ENCODE measurements at places on chromosomes 6 and 20.

GRCh38 chr6:158648682-158649131 is 1.1 kb upstream of the SYTL3 start:
- peak; percentile 97 for DNase-seq

GRCh38 chr6:155349129-155349528 is 34.8 kb upstream of the TFB1M start:
- DNase-seq: peak; percentile 37

- DNase-seq: no peak
Measured at GRCh38 chr20:33653900-33654596, 8.1 kb upstream of the C20orf144 start.

GRCh38 chr6:28996844-28997510 is 8.1 kb downstream of the ZNF311 start:
- peak; percentile 42 for DNase-seq

DNA sequence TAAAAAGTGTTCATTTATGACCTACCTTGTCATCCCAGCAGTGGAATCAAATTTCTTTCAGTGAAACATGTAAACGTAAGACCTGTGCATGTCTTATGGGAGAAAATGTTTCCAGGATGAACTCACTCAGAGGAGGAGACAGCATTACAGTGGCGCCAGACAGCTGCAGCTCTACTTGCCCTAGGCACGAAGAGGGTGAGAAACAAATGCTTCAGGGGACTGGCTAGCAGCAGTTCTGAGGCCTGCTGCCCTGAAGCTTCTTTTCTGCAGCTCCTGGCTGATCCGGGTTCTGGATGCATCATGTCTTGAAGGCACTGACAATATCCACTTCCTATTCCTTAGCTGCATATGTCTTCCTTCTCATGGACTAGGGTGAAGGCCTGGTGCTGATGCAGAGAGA is 120.2 kb downstream of the QRSL1 start:
- DNase-seq: no peak

DNA sequence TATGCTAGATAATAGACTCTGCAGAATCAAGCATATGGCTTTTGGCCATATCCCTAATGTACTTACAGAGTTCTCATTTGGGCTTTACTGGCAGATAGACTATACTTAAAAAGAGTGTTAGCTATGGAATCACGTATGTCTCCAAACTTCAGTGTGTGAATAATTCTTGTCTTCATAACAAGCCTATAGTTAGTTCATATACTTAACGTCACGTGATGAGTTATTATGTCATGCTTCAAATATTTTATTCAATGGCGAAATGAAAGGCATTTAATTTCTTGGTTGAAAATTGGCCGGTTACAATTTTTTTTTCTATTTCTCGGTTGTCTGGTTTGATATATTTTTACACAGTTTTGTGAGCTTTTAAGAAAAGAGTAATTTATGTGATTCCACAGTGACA is 62.7 kb downstream of the MEI4 start:
- DNase-seq: no peak

DNA sequence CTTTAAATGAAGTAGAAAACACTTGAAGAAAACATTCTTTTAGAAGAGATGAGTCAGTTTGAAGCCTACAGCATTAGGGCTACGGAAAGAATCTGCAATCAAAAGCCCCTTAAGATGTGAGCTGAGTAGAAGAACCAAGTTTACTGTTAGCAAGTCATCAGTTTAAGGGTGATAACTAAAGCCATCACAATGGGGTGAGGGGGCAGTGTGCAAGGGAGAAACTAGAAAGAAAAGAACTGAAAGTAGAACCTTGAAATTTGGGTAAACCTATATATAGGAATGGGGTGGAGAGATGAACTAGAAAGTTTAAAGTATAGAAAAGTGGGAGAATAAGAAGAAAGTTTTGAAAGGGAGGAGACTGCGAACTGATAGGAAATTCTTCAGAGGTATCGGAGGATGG is 212.9 kb downstream of the COL19A1 start:
- DNase-seq: no peak

- DNase-seq: no peak
Measured at GRCh38 chr20:24823989-24824693, 124.9 kb upstream of the CST7 start.

DNA sequence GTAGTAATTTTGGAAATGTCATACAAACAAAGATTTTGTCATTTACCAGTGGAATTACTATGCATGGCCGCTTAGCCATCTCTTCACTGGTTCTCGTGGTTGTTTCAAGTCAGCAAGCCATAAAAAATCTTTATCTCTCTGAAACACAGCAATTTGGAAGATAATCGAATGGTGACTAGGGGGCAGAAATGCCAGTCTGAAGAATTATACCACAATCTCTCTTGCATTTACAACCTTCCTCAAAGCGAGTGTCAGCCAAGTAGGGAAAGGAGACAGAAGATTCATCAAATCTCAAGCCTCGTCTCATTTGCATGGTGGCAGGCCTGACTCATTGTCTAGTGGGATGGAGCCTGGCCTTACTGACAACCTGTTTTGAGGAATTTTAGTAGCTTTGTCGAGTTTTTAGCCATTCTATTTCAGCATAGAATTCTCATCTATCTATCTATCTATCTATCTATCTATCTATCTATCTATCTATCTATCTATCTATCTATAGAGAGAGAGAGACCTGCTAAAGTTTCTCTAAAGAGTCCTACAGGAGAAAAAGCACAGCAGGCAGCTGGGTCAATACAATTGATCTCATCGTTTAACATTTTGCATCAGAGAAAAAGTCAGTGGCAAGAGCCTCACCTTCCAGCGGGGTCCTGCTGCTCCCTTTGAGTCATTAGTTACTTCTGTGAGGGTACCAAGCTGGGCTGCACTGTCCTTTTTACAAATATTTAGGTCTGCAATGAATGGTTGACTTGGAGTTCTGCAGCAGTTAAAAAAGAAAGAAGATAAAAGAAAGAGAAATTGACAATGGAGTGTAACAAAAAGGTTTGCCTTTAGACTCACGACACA is 572.8 kb downstream of the TFAP2A start:
- no peak for DNase-seq

GRCh38 chr6:19838442-19839236 is 1.5 kb downstream of the ID4 start:
- no peak for DNase-seq

DNA sequence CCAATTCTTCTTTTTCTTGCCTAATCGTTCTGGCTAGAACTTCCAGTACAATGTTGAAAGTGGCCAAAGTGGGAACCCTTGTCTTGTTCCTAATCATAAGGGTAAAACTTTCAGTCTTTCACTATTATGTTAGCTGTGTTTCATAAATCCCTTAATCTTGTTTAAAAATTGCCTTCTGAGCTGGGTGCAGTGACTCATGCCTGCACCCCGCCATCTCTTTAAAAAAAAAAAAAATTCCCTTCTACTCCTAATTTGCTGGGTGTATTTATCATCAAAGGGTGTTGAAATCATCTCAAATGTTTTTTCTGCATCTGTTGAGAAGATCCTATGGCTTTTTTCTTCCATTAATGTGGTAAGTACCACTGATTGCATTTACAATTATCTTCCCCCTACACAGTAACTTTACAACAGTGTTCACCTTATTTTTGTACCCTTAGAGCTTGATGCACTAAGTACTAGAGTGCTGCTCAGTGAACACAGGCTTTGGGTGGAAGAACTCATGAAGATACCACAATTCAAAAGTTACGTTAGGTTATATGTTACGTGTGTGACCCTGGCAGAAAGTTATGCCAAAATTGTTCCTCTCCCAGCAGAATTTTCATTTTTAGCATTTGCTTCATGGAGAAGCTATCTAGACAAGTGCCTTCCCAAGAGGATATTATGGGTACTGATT is 9.7 kb downstream of the SNRPB start:
- peak; percentile 55 for DNase-seq

DNA sequence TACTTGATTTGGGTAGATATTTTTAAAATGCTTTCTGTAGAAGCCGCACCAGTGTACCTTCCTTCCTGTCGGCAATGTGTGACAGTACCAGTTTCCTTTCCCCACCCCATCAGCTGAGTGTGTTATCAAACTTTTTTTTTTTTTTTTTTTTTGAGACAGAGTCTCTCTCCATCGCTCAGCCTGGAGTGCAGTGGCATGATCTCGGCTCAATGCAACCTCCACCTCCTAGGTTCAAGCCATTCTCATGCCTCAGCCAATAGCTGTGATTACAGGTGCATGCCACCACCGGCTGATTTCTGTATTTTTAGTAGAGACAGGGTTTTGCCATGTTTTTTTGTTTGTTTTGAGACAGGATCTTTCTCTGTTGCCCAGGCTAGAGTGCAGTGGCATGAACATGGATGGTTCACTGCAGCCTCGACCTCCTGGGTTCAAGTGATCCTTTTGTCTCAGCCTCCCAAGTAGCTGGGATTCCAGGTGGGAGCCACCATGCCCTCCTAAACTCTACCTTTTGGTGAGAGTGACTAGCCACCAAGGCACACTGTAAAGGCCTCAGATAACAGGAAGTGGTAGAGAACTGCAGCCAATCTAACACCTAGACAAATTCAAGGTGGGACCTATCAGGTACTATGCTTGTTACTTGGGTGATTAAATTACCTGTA is 26.5 kb upstream of the ZBTB22 start:
- no peak for DNase-seq

DNA sequence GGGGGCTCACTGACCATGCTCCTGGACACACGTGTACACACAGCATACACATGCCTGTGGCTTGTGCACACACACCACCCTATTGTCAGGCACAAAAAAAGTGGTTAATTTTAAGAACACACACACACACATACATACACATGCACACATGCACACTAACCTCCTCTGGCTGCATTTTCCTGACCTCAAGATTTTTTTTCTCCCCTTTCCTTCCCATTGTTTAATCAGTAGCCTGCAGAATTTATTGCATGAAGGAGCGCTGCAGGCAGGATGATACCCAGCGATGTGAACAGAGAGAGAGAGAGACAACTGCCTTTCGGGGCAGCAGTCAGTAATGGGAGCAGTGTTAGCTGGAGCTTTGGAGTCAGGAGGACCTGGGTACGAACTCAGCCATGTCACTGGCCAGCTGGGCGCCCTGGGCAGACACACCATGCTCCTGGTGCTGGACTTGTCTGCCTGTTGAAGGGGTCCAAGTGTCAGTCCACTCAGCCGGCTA is 990 bp upstream of the TRAF3IP2 start:
- DNase-seq: no peak

GRCh38 chr6:20583444-20583800 is 49.2 kb downstream of the CDKAL1 start:
- no peak for DNase-seq

GRCh38 chr6:151265282-151265681 is 25.5 kb downstream of the AKAP12 start:
- no peak for DNase-seq

DNA sequence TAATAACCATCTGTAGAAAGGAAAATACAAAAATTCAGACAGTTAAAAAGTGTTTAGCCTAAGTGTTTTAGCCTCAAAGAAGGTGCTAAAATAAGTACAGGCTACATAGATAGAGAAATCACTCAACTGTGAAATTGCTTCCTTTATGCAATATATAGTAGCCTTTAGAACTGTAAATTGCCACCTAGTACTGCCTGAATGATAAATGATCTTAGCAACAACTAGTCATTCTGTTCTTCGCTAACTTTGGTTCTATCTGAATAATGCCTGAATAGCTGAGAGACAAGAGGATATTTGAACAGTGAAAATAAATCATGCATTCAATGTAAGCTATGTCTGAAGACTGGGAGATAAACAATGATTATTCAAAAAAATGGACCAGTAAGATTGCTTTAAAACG is 603.3 kb upstream of the PTCHD4 start:
- no peak for DNase-seq

DNA sequence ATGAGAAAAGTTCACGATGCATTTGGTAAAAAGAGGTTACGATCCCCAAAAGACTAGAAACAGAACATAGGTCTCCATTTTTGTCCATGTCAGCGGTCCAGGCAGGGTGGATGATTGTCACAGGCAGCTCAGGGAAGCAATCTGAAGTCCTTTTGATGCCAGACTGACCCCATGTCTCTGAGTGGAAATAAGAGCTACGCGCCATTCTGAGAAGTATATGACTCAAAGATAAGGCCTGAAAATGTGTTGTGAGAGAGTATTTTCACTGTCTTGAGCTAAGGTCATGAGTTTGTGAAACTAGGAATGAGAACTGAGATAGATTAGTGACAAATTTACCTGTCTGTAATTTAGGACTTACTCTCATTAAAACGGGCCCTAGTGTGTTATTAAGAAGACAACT is 69.5 kb downstream of the LYRM4 start:
- no peak for DNase-seq

- no peak for DNase-seq
Measured at GRCh38 chr6:139903411-139904157, 529.1 kb upstream of the CITED2 start.

DNA sequence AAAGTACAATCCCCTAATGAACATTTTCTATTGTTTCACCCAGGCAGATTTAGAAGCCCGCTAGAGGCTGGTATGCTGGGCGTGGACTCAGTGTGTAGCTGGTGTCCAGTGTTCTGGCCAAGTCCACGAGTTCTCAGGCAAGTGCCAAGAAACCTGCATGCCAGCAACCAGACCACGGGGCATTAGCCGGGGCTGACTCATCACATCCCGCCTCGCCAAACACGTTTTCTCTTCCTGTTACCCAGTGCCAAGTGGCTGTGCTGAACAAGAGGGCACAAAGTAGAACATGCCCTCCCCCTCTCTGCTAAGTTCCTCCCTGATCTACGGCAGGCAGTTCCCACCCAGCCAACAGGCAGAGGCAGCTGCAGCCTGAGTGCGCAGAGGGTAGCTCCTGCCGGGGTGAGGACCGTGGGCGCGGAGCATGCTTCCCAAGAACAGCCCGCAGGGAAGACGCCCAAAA is 29.6 kb downstream of the RAMACL start:
- peak; percentile 72 for DNase-seq

DNA sequence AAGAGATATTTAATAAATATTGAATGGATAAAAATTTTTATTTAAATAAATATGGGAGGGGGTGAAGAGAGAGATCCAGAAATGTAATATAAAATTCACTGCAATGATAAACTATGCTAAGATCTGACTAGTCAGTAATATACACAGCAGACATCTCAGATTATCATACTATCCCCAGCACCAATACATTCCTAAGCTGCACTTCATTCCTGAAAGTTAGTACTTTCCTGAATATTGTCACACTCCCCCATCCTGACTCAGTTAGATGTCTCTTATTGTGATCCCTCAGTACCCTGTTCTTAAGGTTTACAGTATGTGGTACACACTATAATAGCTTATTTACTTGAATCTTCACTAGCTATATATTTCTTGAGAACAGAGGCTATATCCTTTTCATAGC is 88.3 kb upstream of the KCNQ5 start:
- DNase-seq: peak; percentile 6
